ENCODE measurements at places on chromosomes 11 and 22.

GRCh38 chr11:46295312-46296058 is 18.0 kb downstream of the CREB3L1 start:
- DNase-seq: no peak

GRCh38 chr22:29166180-29166579 is 39.5 kb upstream of the EMID1 start:
- no peak for DNase-seq

DNA sequence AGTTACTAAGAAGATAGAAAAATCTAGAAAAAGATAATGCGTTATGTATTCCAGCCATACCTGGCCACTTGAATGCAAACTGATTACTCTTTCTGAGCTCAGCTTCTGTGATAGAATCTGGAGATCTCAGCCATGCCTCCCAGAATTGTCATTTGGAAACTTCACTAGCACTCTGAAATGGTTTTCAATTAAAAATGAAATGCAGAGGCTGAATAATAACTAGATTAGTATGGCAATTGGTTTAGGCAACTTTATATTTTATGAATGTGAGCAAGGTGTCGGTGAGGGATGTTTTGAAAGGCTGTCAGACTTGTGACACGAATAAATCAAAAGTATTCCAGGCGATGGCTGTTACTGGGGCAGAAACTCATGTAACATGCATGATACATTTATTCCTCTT is 128.8 kb upstream of the SORL1-AS1 start:
- DNase-seq: no peak

GRCh38 chr11:94638301-94638901 is 71.2 kb downstream of the PIWIL4 start:
- DNase-seq: no peak

GRCh38 chr11:77471558-77472193 is 2.2 kb downstream of the PAK1 start:
- DNase-seq: no peak

DNA sequence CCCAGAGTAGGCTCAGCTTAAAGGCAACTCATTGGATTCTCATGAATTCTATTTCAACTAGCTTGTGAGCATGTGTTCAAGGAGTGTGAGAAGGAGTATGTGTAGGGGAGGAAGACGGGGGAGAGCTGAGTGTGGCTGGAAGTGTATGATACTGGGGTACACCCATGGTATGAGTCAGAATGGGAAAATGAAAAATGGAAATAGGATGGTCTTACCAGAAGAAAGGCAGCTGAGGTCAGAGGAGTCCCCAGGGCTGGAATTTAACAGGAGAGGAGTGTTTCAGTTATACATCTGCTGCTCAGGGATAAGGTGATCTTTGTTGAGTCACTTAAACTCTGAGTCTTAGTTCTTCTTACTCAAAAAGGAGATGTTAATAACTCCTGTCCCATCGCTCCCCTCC is 6.7 kb upstream of the ADAMTS15 start:
- no peak for DNase-seq

- DNase-seq: no peak
These were observed 10.9 kb downstream of the OMP start for GRCh38 chr11:77113382-77114088.

GRCh38 chr22:34055525-34056200 is 135.4 kb upstream of the LARGE1 start:
- DNase-seq: no peak

- DNase-seq: no peak
These were observed 3.1 kb upstream of the TMEM218 start for GRCh38 chr11:125114518-125114917.

DNA sequence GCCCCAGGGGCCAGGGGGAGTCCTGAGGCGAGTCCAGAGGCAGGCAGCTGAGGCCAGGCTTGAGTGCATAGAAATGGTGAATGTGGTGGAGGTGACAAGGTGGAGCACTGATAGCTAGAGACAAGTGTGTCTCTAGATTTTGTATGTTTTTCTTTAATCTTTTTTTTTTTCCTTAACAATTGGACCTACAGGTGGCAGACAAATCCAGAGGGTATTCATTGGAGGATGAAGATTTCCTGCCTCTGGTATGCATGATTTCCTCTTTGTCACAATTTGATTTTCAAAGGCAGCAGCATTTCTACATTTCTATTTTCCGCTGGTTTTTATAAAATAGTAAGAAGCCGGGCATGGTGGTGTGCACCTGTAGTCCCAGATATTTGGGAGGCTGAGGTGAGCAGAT is 47.7 kb upstream of the DKK3 start:
- DNase-seq: no peak

- no peak for DNase-seq
These were observed 41.6 kb upstream of the PAK1 start for GRCh38 chr11:77515483-77515882.

DNA sequence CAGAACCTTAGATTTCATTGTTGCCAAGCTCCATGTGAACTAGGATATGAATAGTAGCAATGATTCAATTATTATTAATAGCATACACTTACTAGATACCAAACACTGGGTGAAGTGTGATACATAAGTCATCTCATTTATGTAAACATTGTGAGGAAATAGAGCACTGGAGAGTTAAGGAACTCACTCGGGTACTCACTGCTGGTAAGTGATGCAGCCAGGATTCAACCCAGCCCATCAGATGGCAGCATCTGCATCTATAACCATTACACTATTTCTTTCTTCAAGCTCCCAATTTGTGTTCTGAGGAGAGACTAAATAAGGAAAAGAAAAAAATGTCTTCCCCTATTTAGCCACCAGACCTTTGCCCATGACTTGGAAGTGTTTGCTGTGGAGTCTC is 10.2 kb upstream of the ALG8 start:
- no peak for DNase-seq

DNA sequence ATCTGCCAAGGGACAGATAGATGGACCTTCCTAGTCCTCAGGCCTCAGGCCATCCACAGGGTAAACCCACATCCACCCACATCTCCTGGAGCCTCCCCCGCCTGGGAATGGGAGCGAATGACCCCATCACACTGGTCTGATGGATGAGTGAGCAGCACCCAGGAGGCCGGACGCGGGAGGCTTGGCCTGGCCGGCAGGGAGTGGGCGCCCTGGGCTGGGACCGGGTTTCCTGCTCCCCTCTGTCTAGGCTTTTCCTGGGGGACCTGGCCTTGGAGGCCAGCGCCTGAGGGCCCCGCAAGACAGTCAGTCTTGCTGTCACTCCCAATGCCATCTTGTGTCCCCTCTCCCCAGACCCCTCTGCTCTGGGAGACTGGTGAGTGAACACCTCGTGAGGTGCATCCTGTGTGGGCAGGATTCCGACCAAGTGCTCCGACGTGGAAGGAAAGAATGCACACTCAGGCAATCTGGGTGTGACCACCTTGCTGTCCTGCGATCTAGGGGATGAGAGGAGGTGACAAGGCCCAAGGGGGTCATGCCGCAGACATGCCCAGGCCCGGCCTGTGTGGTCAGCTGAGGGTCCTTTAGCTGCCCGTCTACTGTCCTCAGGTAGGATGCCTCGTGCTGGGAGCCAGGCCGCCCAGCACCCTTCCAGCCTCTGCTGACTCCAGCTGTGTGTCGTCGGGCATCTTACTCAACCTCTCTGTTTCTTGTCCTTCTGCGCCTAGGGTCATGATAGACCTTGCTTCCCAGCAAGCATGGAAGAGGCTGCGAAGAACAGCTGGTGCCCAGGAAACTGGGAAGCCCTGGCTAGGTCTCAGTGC is 26.5 kb upstream of the WNT7B start:
- no peak for DNase-seq

GRCh38 chr11:61925736-61926135 is 8.4 kb upstream of the RAB3IL1 start:
- DNase-seq: no peak

DNA sequence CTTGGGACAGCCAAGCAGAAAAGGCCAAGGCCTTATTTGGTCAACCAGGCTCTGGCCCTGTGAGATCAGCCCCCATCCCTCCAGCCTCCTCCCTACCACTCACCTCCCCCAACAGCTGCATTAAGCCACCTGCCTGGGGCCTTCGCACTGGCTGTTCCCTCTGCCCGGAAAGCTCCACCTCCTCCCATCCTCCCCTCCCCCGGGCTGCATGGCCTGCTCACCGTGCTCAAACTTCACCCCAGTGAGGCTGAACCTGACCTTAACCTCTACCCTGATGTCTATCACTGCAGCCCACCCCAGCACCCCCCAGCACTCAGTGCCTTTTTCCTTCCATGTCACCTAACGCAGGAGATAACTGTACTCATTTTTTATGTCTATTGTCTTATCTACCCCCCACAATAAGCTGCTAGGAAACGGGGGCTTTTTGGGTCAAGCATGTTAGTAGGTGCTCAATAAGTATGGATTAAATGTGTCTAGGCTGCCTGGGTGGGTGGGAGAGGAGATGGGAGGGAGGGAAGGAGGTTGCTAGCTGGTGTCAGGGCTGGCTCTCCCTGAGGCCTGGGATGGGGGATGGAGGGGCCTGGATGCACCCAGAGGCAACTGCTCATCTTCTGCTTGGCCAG is 912 bp downstream of the PTPRCAP start:
- no peak for DNase-seq

GRCh38 chr11:118230088-118230487 is 5.3 kb upstream of the JAML start:
- no peak for DNase-seq

DNA sequence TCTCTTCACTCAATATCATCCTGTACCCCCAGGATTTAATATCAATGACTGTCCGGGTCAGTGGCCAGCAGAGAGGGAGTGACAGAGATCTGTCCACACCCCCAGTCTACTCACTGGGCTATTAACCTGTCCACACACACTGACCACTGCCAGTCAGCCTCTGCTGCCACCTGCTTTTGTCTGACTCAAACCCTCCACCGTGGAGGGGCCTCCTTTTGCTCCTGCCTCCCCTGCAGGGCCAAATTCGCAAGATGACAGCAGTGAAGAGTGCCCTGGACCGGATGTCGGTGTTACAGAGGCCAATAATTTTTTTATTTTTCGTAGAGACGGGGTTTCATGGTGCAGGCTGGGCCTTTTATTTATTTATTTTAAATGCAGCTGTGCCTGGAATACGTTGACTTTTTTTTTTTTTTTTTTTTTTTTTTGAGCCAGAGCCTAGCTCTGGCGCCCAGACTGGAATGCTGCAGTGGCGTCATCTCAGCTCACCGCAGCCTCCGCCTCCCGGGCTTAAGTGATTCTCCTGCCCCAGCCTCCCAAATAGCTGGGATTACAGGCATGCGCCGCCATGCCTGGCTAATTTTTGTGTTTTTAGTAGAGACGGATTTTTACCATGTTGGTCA is 5.1 kb downstream of the PDXP start:
- no peak for DNase-seq

DNA sequence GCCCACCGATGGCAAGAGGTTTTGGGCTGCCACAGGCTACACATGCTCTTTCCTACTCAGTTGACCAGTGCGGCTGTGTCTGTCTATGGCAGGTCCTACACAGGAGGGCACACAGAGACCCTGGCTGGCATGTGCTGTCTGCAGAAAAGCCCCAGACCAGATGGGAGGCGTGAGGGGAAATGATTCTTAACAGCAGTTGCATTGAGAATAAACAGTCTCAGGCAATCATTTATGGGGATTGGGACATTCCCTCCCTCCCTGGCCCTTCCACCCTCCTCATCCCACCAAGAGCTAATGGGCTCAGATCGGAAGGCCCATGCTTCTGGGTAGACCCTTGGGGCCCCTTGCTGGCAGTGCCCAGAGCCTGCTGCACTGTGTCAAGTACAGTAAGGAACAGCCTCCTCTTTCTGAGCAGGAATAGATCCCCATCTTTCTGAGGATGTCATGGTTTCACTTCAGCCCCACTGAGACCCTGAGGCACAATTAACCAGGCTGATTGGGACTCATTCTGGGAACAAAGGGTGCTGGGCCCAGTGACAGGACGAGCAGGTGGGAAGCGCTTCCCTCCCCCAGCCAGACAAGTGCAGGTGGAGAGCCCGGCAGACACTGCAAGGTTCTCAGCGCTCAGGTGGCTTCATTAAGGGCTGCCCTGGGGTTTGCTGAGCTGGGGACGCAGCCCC is 28.3 kb downstream of the TSPAN18 start:
- DNase-seq: no peak

DNA sequence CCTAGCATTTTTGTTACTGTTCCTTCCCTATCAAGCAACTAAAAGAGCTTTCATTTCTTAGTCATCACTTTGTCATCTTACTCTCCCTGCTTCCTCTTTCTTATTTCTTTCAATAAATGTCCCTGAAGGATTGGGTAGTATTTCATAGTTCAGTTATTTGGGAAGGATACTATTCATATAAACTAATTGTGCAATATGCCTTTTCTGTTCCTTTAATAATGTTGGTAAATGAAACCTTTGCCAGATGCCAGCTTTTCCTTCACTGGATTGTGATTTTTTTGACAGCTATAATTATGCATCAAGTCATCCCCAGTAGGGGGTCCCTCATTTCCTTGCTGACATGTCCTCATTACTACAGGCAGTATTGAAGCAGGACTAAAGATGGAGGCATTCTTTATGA is 101.7 kb downstream of the ATM start:
- DNase-seq: no peak

DNA sequence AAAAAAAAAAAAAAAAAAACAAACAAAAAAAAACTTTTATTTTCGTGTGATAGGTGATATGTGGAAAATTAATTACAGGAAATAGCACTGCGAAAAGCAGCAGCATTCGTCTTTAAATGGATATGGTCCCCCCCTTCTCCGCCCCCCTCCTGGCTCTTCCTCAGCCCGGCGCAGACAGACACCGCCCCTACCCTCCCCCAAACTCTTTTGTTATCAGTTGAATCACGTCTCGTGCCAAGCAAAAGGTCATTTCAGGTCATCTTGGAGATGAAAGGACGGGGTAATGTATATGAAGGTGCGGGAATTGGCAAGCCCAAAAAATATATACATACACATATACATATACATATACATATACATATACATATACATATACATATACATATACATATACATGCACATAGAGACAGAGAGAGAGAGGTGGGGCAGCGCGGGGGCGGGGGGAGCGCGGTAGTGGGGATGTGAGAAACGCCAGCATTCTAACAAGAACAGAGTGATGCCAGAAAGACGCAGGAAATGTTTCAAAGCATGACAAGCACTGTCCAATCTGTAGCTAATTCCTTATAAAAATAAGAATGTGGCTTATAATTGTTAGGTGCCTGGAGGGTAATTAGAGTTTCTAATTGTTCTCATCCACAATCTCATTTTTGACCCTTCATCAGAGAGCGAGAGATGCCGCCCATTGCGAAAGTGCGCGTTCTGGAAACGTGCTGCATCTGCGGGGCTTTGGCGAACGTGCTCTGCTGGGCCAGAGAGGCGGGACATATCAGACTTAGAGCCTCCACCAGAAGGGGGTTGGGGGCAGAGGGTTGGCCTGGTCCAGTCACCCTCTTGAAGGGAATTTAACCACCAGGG is 214.5 kb upstream of the UBASH3B start:
- DNase-seq: no peak

Measured in esophagus squamous epithelium (tissue), 5 donors.